Activated CD4-positive, alpha-beta T cell treated with anti-CD3 and anti-CD28 coated beads, Interleukin-2, amount 50 U/mL, for 24 hours (primary cell): ENCODE measurements at places on chromosomes 2 and 18.

DNA sequence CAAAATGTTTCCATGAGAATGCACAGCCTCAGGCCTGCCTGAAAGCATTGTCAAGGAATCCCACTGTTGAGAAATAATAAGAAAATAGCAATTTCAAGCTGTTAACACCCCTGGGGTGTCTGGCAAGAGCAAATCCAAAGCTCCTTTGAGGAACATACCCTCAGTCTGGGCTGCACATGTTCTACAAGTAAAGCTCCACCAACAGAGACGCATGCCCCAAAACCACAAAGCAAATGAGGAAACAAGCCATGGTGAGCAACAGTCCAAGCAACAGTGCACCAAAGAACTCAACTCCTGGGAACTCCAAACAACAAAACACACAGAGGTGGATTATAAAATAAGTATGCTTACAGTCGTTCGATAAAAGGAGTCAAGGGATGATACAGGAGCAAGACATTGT, 40.3 kb downstream of the CYP27C1 start:
- no peak for DNase-seq

- DNase-seq = no peak
Measured at GRCh38 chr2:10222-10875, 36.0 kb downstream of the FAM110C start.

DNA sequence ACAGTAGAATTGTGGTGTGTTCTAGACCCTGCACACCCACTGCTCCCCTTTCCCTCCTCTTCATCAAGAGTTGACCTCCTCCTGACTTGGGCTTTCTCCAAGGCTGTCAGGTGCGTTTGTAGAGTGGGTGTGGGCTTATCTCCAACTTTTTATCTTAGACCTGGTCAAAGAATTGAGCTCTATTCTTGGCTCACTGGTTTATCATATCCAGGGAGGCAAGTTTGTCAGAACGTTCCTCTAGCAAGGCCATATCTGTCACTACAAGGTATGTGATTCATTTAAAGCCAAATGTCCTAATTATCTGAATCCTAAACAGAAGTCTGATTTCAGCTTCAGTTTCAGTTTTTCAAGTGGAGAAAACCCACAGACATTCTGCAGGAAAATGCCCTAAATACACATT, 117.1 kb upstream of the MGAT5 start:
- DNase-seq = no peak

DNA sequence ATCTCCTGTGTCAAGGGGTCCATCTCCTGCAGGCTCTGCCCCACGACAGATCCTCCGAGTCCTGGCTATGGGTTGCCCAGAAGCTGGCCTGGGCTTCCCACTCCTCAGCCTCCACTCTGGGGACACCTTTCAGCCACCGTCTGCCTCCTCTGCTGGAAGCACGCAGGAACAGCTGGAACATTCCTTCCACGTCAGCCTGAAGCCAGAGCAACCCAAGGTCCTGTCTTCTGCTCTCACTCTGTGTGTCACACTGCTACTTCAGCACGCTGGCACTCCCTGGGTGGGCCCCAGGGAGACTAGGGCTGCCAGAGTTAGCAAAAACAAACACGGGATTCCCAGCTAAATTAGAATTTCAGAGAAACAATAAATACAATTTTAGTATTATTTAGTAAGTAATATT, 148.8 kb downstream of the HRH4 start:
- DNase-seq = no peak

GRCh38 chr2:168222088-168222487, 25.3 kb downstream of the STK39 start:
- DNase-seq = no peak
